Activated CD8-positive, alpha-beta memory T cell treated with anti-CD3 and anti-CD28 coated beads, Interleukin-2, amount 10 ng/mL, durations not matched to agents 7 days and 5 days (primary cell): ENCODE measurements at places on chromosomes 3 and 15. TPM values are rescaled to one million over a fixed set of nuclear protein-coding genes. Genes with fewer than 3 reads are reported as not detected.

ANKDD1A gene
- total RNA-seq = 13.4 TPM

MESP2 gene
- total RNA-seq = not detected

DNA sequence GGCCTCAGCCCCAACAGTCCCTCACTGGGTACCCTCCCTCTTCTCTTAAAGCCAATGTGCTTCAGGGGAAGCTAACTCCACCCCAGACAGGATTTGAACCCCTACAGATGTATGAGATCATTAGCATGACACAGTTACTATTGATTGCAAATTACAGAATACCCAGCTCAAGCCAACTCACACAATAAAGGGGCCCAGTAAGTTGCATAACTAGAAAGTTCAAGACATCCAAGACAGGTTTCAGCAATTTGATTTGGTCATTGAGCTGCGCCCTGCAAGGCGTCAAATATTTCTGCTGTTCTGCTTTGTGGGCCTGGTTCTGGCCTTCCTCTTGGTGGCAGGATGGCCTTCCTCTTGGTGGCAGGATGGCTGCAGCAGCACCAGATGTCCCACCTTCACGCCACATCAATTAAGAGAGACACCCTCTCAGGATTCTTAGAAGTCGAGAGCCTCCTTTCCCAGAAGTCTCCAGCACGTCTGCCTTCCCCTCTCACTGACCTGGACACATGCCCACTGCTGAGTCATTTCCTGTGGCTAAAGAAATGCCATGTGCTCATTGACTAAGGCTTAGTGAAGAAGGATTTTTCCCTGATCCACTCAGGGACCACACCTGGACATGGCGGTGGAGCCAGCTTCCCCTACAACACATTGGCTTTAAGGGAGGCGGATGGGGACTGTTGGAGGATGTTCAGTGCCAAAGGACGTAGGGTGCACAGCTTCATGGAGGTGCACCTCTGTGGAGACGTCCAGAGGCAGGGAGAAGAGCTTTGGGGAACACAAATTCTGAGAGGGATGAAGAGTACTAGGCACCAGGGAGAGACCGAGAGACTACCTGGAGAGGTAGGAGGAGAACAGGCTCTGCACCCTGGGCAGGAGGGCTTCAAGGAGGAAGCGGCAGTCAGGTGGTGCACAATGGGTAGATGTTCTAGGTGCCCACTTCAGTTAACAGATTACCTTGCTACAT, 49.1 kb downstream of the DNASE1L3 start:
- no peak for DNase-seq

DNA sequence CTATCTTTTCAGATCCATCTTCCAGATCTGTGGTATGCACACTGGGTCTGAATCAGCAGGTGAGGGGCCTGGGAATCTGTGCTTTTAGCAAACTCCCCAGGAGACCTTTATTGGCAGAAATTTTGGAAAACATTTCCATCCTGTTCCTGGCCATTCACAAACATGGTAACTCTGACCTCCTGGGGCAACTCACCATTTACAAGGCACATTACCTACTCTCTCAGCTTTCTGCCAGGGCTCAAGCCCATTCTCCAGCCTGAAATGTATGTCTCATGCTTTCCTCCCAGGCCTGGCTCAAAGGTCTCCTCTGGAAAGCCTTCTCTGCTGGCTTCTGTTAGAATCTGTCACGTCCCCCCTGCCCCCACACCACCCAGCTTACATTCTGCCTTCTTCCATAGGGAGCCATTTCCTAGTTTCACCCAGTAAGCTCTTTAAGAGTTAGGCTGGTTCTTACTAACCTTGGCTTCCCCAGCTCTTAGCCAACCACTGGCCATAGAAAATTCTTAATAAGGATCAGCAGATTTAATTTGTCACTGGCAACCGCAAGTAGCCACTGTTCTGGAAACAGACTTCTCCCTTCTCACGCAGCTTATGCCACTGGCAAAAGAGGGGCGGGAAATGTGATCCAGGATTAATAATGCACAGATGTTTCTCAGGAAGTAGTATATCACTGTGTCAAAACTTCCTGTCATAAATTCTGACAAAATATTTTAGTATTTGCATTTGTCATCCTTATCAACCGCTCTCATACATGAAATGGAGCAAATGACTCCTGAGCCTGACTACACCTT, 55.0 kb downstream of the RORA start:
- DNase-seq = no peak
